ENCODE measurements at places on chromosomes 7 and 10.

- no peak for DNase-seq
Measured at GRCh38 chr7:143392875-143393266, 11.7 kb downstream of the ZYX start.

DNA sequence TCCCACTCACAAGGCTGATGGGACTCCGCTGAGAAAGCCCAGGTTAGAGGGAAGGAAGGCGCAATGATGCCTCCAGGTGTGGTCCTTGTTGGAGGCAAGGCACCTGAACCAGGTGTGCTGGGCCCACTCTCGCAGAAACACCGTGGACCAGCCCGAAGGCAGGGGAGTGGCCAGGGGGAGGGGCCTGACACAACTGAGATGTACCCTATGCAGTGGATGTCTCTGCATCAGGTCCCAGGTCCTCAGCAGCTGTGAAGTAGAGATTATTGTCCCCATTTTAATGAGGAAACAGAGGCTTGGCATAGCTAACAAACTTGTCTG lies 32.0 kb downstream of the GBX1 start:
- DNase-seq = no peak

DNA sequence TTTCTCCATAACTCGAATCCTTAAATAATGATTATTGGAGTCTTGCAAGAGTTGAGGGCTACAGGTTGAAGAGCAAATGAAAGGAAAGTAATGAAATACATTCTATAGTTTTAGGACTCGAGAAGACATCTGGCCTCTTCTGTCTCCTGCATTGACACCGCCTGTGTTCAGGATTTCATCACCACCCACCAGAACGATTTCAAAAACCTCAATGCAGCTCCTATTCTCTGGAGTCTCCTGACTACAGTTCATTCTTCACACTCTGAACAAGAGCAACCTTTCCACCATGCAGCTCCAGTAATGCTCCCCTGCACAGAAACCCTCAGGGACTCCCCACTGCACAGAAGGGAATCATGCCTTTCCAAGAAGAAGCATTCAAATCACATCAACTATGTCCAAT lies 5.5 kb downstream of the IL15RA start:
- DNase-seq = no peak

DNA sequence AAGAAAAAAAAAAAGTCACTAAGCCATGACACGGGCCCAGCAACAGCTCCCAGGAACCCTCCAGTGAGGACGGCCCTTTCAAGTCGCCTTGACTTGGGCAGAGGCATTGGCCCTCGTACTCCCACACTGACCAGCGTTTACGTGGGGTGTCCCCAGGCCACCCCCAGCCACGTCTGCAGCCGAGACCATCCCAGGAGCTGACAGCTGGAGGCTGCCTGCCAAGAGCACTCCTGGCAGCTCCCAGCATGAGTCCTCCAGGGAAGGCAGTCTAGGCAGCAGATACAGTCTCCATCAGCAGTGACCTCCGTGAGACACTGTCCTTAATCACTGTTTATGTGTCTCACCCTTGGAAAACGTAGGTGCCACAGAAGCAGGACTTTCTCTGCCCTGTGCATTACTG lies 86.5 kb downstream of the PROSER2 start:
- no peak for DNase-seq

GRCh38 chr7:88666626-88667025 lies 92.9 kb upstream of the ZNF804B start:
- DNase-seq = no peak

DNA sequence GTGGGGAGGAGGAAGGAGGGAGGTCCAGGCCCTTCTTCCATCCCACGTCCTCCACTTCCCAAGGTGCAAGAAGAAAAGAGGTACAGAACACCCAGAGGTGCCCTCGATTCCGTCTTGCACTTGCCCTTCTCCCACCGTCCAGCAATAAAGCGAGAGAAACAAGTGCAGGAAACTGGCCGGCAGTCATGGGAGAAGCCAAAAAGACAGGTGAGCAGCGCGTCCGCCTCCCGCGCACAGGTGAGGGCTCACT lies 1.3 kb downstream of the C10orf95 start:
- no peak for DNase-seq

DNA sequence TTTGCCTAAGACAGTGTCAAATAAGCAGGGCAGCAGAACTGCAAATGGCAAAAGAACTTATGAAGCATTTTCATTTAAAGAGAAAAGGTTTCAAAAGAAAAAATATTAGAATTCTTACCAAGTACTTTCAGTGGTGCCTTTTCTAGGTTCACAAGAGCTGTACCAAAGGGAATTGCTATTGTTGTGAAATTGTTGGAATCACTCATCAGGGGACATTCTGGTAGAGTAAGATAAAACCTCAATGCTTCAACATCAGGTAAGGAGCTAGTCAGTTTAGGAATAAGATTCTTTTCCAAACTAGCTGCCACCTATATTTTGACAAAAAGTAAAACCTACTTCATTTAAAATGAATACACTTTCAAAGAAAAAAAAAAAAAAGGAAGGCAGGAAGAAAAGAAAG lies 85.0 kb downstream of the HERC4 start:
- DNase-seq = no peak

GRCh38 chr7:27199849-27200760 lies at the start of gene HOXA13:
Gene HOXA13, minus strand, starts transcription at chr7:27200091. Its CDS starts 14 bp downstream, at chr7:27200077.
- peak; percentile 70 for DNase-seq
